Panc1 (cell line): ENCODE measurements at places on chromosomes 3 and 15.

GRCh38 chr3:71708476-71709105 is 16.6 kb downstream of the EIF4E3 start:
- DNase-seq = no peak

DNA sequence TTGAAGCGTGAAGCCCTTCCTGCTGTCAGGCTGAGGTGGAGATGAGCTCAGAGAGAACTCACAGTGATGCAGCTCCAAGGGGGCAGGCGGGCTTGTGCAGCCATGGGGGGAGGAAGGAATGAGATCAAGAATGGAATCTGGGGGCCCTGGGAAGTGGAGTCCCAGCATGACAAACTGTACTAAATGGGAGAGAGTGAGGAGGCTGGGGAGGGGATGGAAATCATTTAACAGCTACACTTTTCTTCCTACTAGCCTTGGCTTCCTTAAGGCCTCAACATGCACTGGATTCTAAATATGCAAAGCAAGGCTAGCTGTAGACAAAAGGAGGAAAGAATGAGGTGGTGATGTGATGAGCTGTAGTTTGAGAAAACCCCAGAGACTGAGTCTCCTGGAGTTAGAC is 133.9 kb downstream of the EEFSEC start:
- no peak for DNase-seq

GRCh38 chr3:119310071-119310470 is 15.9 kb downstream of the ARHGAP31 start:
- no peak for DNase-seq

- DNase-seq = no peak
Observed at GRCh38 chr15:47728886-47729285, 11.6 kb downstream of the SEMA6D start.

- DNase-seq = no peak
Observed at GRCh38 chr15:63953524-63953923, 92.8 kb downstream of the DAPK2 start.

- no peak for DNase-seq
Observed at GRCh38 chr15:84914351-84914750, 29.9 kb downstream of the SLC28A1 start.

- DNase-seq = no peak
Observed at GRCh38 chr3:140929446-140929845, 12.2 kb upstream of the SLC25A36 start.

GRCh38 chr3:10956531-10956930 is 36.0 kb upstream of the SLC6A1 start:
- DNase-seq = no peak

GRCh38 chr3:152205097-152205593 is 63.6 kb upstream of the MBNL1 start:
- DNase-seq = no peak

DNA sequence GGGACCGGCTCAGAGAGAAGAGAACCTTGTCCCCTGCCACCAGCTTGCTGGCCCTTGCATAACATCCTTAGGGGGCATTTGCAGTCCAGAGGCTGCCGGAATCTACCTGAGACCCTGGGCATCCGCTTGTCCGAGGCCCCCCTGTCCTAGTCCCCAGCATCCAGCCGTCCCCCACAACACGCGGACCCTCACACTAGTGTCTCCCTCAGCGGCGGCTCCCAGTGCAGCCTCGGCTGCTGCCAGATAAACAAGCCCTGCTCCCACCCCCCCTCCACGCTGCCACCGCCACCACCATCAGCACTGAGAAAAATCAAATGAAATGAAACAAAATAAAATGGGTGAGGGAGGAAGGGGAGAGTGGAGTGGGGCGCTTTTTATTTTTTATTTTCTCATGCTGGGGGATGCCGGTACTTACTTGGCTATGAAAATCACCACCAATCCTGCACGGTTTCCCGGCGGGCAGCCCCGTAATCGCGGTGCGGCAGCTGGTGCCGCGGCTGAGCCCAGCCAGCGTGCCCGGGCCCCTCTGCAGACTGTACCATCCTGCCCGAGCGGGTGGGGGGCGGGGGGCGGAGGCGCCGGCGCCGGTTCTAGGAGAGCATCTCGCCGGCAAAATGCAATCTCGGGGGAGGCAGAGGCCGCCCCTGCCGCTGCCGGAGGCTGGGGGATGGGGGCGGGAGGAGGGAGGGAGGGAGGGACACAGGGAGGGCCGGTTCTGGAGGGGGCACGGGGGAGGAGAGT is at the start of gene ATP2B2:
Gene ATP2B2, minus strand, starts transcription at position 537 of the 741 bp plus-strand sequence. CDS start 56,043 bp downstream, outside the sequence.
- DNase-seq = no peak

GRCh38 chr15:38899300-38899699 is 334.7 kb upstream of the RASGRP1 start:
- no peak for DNase-seq

- no peak for DNase-seq
Observed at GRCh38 chr3:24678421-24678865, 183.8 kb upstream of the THRB start.

DNA sequence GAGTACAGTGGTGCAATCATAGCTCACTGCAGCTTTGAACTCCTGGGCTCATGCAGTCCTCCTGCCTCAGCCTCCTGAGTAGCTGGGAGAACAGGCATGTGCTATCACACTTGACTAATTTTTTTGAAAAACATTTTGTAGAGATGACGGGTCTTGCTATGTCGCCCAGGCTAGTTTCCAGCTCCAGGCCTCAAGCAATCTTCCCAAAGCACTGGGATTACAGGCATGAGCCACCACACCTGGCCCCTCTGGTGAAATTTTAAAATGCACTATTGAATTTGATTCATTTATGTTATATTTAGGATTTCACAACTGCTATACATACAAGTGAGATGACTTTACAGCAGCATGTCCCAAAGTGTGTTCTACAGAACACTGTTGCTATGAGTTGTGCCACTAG is 50.8 kb upstream of the TPM1 start:
- no peak for DNase-seq

- DNase-seq = no peak
Observed at GRCh38 chr15:31503758-31504461, 177.3 kb downstream of the KLF13 start.

DNA sequence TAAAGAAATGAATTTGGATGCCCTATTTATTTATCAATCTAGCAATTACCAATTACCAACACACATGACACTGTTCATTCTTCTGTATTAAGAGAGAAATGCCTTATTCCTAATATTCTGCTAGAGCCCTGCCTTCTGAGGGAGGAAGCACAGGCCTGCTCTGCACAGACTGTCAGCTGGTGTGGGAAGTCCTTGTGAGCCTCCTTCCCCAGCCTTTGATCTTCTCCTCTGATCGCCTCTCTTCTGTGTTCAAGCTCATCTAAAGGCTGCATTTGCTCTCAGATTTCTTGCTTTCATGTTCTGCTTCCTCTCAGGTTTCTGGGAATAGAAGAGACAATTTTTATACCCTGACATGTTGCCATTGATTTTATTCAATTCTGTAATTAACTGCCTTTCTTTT is 290.6 kb upstream of the UMPS start:
- DNase-seq = no peak

DNA sequence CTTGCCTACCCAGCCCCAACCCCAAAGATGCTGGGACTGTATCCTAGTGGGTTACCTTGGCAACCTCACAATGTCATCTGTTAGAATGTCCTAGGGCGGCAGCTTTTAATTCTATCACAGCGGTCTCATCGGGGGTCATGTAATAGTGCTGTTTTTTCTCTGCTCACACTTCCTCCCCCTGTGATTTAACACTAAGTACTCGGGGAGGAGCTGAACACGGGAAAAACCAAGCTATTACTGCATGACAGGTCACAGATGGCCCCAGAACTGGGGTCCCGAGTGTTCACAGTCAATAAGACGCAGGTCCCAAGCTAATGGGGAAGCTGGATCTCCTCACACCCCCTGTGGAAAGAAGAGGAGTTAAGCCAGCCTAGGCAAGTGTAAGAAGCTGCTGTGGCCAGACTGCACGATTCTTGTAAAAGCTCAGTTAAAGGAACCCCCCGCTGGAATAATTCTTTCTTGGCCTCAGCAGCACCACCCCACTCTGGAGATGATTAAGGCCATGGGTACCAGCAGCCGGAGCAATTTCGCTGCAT is 2.5 kb upstream of the RFTN1 start:
- DNase-seq = no peak
